ENCODE measurements at places on chromosomes 12 and 14.

GRCh38 chr12:32615441-32615840 lies 63.7 kb upstream of the DNM1L start:
- no peak for DNase-seq

DNA sequence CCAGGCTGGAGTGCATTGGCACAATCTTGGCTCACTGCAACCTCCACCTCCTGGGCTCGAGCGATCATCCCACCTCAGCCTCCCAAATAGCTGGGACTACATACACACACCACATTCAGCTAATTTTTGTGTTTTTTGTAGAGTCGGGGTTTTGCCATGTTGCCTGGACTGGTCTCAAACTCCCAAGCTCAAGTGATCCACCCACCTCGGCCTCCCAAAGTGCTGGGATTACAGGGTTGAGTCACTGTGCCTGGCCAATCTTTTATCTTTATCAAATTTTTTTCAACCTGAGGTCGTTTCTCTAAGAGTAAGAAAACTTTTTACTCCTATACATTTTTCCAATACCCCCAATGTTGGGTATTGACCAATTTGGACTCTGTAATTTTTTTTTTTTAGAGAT lies 40.0 kb upstream of the NAP1L1 start:
- no peak for DNase-seq

DNA sequence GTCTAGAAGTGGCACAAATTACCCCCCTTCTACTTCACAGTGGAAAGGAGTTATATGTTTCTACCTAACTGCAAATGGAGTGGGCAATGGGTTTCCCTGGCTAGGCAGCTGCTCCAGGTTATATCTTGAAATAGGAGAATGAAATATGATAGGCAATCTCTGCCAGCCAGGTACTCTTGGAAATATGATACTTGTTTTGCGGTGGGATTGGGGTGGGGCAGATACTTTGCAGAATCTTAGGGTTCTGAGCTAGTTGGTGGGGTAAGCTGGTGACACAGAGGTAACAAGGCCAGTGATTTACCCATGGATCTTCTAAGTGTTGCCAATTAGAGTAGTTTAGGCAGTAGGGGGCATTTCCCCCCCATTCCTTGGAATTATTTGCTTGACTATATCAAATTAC lies 140.1 kb downstream of the ATP23 start:
- no peak for DNase-seq

GRCh38 chr14:75757644-75758402 lies 96.8 kb downstream of the TTLL5 start:
- DNase-seq = no peak

- DNase-seq = no peak
Observed at GRCh38 chr12:49643961-49644619, 20.7 kb downstream of the PRPF40B start.

DNA sequence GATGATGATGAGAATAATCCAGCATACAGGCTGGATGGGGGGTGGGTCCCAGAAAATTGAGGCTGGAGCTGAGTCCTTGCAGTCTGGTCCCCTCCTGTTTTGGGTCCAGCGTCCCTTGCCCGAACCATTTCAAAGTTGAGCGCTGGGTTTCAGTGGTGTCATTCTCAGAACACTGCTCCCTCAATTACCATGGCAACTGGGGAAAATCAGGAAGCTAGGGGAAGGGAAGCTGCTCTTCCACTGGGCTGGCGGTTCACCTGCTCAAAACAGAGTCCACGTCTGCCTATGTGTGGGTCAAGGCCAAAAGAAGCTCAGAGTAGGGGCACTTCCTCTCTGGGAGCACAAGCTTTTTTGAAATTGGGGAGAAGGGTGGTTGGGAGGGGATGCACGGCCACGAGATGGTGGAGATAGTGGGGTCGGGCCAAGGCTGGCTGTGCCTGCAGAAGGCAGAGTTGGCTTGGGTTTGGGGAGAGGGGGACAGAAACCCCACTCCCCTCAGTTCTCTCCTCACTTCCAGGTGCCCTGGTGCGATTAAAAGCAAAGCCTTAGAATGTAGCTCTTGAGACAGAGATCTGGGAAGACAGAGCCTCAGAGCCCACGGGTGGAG lies 1.7 kb upstream of the NOS1 start:
- DNase-seq = no peak

DNA sequence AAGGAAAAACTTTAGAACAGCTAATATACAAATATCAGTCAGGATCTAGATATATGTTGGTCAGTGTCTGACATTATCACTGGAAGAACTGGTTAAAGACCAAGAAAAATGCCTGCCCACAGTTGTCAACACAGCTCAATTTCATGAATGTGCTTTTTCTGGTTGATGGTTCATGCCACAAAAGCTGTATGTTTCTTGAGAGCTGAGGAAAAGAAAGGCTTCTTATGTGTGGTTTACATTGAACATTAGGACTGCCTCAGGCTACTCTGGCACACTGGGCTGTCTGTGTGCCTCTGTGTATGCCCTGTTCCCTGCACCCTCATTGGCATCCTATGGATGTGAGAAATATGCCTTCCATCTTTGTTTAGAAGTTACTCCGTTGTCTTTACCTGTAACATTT lies 218.8 kb upstream of the RGS6 start:
- DNase-seq = no peak

DNA sequence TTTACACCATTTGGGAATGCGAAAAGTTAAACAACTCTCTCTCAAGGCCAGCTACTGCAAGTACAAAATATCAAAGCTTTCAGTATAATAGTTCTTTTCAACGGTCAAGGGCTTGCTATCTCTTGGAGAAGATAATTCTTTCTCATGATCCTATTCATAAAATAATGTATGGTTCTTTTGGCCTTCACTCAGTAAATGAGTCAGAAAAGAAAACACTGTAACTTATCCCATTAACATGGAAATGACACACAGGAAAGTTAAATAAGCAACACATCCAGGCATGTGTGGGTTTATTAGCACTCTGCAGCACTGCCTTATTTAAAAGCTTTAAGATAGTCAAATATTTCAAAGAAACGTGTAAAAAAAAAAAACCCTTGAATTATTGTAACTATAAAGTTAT lies 36.9 kb downstream of the ZFC3H1 start:
- peak; percentile 14 for DNase-seq

- DNase-seq = no peak
Observed at GRCh38 chr12:19138956-19139355, 9.4 kb downstream of the PLEKHA5 start.

- no peak for DNase-seq
Observed at GRCh38 chr14:93002049-93002448, 79.1 kb downstream of the CHGA start.
